ENCODE measurements at places on chromosomes 3 and 15.

- DNase-seq, result no peak
These were observed 1293.0 kb upstream of the EPHA6 start for GRCh38 chr3:95521396-95521795.

DNA sequence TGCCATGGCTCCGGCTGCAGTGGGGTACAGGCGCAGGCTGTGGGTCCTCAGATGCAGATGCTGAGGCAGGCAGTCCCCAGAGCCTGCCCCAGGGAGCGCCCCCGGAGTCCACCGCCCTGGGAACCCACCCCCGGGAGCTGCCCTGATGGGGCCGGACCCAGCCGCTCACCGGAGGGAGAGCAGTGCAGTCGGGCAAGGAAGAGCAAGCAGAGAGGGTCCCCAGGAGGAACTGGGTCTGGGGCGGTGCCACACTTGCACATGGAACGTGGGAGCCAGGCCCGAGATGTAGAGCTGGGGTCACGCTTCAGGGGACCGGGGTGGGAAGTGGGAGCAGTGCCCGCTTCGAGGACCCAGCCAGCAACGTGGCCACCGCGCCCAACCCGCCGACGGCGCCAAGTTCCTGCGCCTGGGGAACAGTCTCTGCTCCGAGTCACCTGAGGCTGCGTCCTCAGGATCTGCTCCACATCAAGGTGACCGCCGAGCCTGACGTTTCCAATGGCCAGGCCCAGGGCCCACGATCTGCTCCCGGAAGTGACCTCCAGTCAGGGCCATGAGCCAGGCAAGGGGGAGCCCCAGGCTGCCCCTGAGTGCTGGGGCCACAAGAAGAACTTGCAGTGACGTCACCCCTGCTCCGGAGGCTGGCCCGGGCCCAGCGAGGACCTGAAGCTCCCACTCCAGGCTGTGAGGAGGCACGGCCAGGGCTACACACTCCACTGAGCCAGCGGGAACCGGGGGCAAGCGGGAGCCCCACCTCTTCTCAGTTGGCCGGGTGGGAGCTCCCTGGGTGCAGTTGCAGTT, 27.0 kb upstream of the TFG start:
- no peak for DNase-seq

DNA sequence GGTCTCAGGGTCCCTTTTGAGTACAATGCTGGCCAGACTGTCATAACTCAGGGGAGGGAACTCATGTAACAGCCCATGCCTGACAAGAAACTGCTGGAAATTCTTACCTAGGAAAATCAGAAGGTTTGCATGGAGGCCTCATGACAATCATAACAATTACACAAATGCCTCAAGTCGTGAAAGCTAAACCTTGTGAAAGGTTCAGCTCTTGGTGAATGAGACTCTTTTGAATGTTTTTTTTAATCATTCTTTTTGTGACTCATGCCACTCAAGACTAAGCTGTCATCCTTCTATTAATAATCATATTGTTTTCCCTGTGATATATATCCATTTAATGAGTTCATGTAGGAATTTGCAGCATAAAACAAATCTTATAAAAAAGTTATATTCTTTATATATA, 61.4 kb upstream of the LEKR1 start:
- no peak for DNase-seq

- DNase-seq, result no peak
These were observed 614.4 kb upstream of the NR2F2 start for GRCh38 chr15:95715906-95716656.

- peak; percentile 55 for DNase-seq
These were observed 23.8 kb downstream of the CYFIP1 start for GRCh38 chr15:22956257-22956977.

- no peak for DNase-seq
These were observed 49.6 kb downstream of the SMAD3 start for GRCh38 chr15:67114846-67115585.

DNA sequence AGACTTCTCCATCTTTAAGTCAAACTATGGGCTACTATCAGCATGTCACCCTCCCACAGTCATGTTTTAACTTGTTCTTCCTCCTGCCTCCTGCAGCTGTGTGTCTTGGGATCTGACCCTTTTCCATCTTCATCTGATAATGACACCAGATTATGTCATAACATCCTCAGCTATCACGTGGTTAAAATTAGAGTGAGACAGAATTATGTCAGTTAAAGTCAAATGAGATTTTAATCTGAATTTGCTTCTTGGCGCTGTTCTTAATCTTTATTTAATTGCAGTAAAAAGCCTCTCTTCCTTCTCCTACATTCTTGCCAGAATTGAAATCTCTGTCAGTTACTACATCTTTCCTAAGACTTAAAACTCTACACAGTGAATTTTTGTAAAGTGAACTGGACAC, 107.2 kb downstream of the ARPP21 start:
- DNase-seq, result no peak

GRCh38 chr3:20458994-20459716, 273.1 kb upstream of the SGO1 start:
- peak; percentile 3 for DNase-seq

- DNase-seq, result no peak
These were observed 172.6 kb upstream of the WNT5A start for GRCh38 chr3:55659701-55660100.

GRCh38 chr15:77035584-77035983, 35.3 kb downstream of the TSPAN3 start:
- no peak for DNase-seq

All from fibroblast of the aortic adventitia (primary cell).